ENCODE measurements at places on chromosomes 6 and 20.

- no peak for DNase-seq
Measured at GRCh38 chr6:121944354-121944753, 455.1 kb upstream of the HSF2 start.

DNA sequence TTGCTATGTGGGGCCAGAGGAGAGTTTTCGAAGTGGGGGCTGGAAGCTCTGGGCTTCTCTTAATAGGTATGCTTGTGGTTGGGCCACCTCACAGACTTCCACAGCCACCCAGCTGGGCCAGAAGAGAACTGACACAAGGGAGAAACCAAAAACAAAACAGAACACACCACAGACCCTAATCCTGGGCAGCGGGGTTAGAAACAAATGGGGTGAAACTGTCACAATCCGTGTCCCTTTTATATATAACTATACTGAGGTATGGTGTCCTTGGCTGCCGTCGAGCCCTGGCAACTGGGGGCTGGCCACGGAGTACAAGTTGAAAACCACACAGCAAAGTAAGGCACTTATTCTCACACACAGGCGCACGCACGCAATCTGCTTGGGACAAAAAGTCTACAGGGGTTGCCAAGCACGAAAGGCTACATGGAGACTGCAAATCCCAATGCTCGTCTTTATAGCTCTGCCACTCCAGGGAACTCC is 78.3 kb downstream of the TRAM2 start:
- DNase-seq: no peak

DNA sequence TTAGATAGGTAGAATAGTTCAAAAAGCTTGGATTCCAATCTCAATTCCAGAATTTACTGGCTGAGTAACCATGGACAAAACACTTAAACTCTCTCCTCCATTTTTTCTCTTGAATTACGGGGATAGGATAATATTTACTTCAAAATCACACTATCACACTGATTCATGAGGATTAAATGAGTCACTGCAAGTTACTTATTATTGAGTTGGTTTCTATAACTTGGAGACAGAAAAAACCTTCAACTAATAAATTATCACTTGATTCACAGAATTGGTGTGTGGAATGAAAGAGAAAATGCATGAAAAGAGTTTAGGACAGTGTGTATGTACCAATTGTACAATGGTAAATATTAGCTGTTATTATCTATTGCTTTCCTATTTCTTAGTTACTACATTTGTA is 585.2 kb downstream of the PHF3 start:
- DNase-seq: no peak

DNA sequence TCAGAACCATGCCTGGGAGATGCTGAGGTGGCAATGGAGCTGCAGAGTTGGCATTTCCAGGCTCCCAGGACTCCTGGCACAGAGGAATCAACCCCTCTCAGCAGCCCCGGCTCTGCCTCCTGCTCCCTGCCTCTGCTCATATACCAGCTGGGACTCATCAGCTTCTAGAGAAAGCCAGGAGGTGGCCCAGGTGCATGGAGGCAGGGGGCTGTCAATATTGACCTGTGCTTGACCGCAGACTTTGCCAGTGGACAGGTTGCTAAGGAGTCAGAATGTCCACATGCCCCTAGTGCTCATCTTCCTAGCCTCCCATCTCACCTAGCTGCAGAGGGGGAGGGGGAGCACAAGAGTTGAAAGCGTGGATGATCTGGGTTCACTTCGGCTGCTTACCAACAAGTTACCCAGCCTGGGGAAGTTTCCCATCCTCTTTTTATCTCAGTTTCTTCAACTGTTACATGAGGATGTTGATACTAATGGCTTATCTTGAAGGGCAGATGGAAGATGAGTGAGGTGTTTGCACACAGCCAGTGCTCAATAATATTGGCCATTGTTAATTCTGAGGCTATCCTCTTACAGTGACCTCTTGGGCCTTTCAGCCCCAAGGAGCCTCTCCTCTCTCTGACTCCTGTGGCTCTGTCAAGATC is 9.2 kb upstream of the SCRT2 start:
- no peak for DNase-seq

- DNase-seq: peak; percentile 55
Measured at GRCh38 chr6:2450546-2450945, 205.1 kb upstream of the GMDS start.

DNA sequence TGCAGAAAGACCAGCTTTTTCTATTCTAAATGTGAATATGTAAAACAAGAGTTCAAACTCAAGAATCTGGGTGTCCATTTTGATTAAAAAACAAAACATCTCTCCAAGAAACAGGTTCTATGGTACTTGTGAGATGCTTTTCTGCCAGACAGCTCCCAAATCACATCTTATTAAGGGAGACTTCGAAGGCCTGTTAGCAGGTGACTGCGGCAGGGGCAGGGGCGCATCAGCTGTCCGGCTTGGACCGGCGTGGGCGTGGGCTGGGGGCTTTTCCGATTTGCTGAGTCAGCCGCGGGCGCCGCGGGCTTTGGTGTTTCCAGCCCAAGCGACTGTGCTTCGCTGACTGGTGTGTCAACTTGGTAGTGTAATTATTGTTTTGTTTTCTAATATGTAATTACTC is 32.6 kb downstream of the TFAP2A start:
- no peak for DNase-seq

DNA sequence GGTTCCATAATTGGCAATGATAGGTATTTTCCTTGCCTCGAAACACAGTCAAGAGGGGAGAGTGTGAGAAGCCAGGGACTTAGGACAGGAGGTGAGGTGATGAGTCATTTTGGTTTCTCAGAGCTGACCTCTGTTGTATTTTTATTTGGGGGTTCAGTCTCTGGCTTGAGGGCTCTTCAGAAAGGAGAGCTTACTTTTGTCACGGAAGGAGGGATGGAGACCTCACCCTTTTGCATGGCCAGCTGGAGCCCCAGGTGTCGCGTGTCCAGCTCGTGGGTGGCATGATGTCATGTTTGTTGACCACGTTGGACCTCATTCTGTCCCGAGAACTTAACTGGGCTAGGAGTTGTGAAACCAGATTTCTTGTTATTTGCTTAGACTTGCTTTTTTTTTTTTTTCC is 293.9 kb downstream of the QKI start:
- DNase-seq: no peak

DNA sequence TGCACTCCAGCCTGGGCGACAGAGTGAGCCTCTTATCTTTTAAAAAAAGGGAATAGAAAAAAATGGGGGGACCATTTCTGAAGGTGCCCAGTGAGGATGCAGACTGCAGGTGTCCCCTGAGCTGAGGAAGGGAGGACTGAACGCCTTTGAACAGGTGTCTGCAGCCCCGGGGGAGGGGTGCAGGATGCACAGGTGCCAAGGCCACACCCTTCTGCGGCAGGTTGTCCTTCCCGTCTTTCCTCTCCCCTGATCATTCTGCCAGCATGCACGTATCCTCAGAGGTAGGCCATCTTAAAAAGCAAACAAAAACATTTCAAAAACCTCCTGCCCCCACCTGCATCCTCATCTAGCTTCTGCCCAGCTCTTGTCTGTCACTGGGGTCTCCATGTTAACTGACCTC is 101.3 kb downstream of the MTHFD1L start:
- DNase-seq: no peak

DNA sequence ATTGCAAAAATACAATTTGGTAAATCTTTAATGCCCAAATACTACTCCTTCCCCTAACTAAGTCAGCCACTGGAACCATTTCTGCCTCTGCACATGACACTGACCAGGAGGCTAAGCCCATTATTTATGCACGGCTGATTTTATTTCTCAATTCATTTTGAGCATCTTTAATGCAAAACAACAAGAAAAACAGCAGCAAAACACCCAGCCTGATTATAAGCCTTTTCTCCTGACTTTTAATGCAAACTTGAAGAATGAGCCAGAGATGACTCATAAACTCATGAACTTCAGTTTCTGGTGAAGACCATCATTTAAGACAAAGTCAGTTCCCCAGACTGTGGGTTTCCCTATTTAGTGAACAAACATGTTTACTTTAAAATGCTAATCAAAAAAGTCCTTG is 51.6 kb downstream of the CYP24A1 start:
- DNase-seq: no peak

DNA sequence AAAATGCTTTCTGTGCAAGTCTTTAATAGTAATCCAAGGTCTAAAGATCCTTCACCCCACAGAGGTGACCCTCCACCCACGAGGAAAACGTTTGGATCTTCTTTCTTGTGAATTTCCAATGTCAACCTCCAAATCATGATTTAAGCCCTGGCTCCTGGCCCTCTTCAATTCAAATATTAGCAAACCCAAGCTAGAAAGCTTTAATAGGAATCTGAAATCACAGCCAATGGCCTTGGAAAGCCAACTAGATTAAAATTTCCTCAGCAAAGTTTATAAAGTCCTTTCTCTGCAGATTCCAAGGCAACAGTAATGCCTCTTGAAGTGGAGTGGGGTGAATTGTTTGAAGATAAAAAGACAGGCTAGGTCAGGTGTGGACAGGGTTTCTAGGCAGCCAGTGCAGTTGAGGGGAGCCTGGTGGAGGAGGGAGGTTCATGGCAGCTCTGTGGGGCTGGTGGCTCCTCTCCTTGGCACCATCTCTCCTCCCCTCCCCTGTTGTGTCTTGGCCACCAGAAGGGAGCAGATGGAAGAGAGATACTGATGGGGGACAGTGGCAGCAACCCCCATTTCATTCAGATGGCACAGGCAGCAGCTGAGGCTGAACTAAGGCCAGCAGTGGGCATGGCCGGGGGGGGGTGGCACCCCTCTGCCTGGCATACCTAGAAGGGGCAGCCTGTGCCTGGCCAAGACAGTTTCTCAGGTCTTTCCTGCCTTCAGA is 12.0 kb upstream of the UQCC2 start:
- no peak for DNase-seq

DNA sequence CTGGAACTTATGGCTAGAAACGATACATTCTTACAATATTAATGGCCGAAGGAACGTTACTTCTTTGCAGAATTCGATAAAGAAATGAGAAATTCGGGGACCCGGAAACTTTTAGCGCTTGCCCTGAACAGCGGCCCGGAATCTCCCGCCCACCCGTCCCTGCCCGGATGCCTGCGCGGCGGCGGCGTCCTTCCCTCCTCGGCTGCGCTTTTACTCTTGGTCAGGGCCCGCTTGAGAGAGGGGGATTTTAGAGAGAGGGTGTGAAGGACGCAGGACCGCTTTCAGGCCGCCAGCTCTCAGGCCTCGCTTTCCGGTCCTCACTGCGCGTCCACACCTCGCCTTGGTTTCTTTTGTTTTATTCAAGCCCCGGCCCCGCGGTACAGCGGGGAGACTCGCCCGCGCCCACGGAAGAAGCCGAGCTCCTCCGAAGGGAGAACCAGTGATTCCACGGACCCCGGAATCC is 243.7 kb downstream of the ARID1B start:
- no peak for DNase-seq

- no peak for DNase-seq
Measured at GRCh38 chr6:92608751-92609150, 810.6 kb downstream of the EPHA7 start.

DNA sequence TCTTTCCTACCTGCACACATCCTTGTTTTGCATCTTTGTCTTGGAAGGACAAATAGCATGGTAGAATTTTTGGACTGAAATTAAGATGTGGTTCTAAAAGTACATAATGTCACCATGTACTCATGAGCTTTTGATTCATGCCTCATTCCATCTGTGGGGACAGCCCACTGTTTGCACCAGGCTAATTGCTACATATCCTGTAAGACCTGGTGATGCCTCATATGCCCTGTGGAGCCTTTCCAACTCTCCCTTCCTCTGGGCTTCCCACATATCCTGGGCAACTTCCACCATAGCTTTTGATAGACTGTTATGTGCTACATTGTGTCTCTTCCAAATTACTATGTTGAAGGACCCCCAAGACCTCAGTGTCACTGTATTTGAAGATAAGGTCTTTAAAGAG is 213.6 kb upstream of the PREP start:
- DNase-seq: no peak

DNA sequence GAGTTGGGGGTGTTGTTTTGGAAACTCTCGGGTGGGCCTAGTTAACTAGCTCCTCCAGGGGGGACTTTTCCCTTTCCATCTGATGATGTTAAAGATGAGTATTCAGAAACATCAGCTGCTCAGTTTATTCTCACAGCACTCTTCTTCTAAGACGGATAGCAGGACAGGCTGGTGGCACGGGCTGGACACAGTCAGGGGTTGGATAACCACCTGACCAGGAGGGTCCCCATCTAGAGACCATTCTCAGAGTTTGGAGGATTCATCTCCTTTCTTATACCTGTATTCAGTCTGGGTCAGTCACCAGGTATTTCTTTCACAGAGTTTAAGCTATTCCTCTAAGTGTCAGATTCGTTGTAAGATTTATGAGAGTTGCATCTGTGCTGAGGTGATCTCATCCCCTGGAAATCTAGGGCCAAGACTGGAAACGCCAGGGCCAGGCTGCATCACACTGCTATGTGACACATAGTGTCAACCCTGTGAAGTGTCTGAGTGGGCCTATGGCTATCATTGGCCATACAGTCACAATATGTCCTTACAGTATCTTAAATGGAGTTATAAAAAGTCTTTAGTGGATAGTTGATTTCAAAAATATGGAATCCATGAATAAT is 111.7 kb downstream of the FAM50B start:
- no peak for DNase-seq

DNA sequence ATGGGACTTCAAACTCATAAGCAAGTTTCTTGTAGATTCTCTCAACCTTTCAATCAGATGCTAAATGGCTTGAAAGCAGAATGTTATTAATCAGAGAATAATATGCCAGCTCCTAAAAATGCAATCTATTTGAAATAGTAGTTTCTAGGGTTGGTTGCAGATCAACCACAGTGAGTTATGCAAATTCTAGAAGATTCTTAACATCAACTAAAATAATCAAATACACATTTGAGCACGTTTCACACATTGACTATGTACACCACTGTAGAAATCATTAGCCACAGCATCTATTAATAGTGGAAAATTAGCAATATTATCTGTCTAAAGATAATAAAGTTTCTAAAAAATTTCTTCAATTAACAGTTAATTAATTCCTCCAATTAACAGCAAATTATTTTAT is 141.9 kb upstream of the GJE1 start:
- DNase-seq: no peak

- no peak for DNase-seq
Measured at GRCh38 chr20:52340036-52340634, 148.6 kb upstream of the ZFP64 start.

All from adrenal gland (tissue), 19 donors.